GDM1 (cell line): ENCODE measurements at places on chromosomes 13 and 19.

GRCh38 chr19:13712767-13713201 is 51.5 kb upstream of the MRI1 start:
- DNase-seq, result no peak

DNA sequence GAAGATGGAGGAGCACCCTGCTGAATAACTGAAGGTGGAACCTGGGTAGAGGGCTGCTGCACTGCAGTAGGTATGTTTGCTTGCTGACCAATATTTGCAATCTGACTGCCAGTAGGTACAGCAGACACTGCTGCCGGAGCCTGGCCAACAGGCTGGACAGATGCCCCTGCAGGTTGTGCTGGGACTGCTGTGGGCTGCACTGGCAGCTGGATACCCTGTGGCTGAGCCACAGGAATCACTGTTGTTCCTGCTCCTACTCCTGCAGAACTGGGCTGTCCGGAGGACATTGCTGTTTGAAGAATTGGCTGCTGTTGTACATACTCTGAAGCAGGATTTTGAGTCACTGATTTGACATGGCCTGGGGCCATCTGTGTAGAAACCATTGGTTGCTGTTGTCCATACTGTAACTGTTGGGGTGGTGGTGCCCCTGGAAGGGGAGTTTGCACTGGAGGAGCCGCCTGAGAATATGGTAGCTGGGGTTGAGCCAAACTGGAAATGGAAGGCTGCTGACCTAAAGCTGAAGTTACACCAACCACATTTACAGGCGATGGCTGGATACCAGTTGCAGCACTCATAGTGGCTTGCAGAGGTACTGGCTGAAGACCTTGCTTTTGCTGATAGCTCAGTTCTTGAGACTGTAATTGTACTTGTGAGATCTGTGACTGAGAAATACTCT is 2.2 kb downstream of the TSC22D1 start:
- DNase-seq, result peak; percentile 37

DNA sequence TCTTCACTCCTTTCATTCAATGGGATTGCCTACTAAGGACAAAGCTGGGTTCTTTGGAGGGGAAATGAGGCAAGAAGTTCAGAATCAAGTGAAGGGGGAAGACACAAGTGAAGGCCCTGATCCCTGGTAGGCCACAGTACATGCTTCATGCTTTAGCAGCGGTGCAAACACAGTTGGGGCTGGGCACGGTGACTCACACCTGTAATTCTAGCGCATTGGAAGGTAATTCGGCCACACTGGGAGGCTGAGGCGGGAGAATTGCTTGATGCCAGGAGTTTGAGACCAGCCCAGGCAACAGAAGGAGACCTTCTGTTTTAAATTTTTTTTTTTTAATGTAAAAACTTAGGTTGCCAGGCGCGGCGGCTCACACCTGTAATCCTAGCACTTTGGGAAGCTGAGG is 23.4 kb upstream of the GATAD2A start:
- no peak for DNase-seq

- no peak for DNase-seq
Measured at GRCh38 chr19:7069904-7070226, 362 bp downstream of the ZNF557 start.

- DNase-seq, result no peak
Measured at GRCh38 chr19:18109733-18110608, 12.4 kb downstream of the MAST3 start.

DNA sequence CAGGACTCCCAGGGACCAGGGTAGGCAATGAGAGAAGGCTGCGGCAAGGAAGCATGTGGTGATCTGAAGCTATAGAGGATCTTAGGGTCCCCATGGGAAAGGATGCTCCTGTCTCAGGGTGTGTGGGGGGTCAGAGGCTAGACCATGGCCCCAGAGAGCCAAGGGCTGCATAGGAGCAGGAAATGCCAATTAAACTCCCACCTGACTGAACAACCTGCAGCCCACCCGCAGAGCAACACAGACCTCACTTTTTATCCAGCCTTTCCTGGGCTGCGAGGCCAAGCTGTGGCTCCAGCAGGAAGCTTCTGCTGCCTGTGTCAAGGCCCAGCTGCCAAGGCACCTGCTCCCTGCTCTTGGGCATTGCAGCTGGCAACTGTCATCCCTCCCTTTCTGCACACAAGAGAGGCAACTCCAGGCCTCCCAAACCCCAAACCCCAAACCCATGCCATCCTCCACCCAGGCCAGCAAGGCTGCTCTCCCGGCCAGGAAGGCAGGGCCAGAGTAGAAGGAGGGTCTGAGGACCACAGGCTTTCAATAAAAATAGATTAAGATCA is 290.1 kb downstream of the FOXO1 start:
- no peak for DNase-seq

GRCh38 chr13:45786293-45786920 is 65.1 kb downstream of the SIAH3 start:
- no peak for DNase-seq

DNA sequence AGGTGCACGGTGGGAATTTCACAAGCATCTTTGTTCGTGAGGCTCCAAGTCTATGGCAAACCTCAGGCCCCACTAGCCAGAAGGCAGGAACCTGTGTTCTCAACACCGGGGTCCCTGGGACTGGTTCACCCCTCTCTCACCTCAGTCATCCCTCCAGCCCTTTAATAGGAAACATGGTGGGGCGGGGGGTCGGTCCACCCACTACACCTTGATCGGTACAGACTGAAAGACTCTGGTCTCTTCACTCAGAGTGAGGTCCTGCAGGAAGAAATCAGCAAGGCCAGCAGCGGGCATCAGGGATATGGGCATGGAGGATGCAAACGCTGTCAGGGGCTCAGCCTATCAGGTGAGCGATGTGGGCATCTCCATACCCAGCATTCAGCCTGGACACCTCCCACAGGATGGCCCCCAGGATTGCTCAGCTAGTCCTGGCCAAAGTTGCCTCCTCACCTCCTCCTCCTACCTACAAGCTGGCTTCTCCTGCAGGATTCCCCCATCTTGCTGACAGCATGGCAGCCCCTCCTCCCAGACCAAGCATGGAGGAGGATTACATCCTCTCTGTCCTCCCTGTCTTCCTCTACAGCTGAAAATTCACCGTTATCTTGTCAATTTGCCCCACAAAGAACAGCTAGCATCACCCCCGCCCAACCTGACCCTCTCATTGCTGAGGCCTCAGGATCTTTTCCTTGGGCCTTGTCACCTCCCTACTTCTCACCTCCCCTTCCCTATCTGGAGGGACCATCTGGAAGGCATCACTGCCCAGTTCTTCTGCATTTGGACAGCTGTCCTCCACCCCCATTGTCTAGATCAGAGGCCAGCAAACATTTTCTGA is 37.3 kb upstream of the CD33 start:
- DNase-seq, result no peak

- DNase-seq, result no peak
Measured at GRCh38 chr13:22562116-22562515, 618.7 kb upstream of the SGCG start.

- DNase-seq, result no peak
Measured at GRCh38 chr19:55441692-55442321, 1.3 kb downstream of the SHISA7 start.

GRCh38 chr19:4547303-4548237 is 7.7 kb upstream of the LRG1 start:
- DNase-seq, result no peak

DNA sequence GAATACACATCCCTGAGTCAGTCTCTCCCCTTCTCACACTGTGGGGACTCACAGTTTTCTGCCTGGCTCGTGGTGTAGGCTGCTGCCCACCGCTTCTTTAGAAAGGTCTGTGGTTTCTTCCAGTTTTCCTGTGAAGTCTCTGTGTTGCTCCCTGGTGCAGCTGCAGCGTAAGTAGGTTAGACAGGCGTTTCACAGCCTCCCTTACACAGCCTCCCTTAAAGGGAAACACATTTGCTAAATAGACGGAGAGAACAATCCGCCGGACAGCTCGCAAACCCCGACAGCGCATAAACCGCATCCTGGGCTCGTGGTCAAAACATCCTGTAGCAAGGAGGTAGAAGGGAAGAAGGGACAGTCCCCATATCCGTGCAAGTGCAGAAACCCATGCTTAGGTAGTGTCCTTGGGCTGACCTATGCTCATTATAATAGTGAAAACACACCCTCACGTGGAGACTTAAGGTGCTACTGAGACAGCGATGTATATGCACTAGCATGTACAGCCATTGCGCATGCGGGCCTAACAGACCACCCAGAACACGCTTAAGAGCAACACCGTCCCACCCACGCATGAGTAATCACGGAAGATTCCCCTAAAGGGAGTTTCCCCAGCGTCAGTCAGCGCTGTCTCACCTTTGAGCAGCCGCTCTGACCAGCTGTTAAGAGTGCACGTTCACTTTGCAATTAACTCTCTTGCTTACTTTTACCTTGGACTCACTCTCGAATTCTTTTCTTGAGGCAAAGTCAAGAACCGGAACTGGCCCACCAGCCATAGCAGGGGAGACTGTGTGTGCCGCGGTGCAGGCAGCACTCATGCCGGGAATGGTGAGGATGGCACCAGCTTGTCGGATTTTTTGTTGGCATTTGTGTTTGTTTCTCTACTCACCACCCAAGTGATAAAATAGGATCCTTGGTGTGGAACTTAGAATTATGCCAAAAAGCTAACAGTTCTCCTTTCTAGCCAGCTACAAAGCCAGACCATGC is 16.6 kb downstream of the SIGLEC8 start:
- peak; percentile 80 for DNase-seq

- no peak for DNase-seq
Measured at GRCh38 chr13:21701460-21701859, 30.6 kb downstream of the FGF9 start.

GRCh38 chr19:57974434-57974833 is at the start of gene C19orf18:
C19orf18 (minus strand) TSS chr19:57974534; CDS start chr19:57974432, 102 bp downstream.
- DNase-seq, result no peak

DNA sequence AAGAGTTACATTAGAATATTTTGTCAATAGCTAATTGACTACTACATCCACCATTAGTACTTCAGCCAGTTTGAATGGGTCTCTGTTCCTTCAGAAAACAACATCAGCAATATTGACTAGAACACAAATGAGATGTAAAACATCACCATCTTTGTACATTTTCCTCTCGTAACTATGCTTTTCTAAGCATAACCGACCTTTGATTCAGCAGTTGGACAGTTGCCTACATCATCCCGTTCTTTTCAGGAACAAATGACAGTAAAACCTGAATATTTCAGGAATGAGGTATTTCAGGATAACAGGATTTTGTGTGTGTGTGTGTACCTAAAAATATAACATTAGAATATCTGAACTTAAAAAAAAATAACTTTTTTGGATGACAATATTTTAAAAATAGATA is 60.9 kb downstream of the STARD13 start:
- no peak for DNase-seq

- DNase-seq, result no peak
Measured at GRCh38 chr13:71772361-71772760, 94.6 kb downstream of the DACH1 start.

DNA sequence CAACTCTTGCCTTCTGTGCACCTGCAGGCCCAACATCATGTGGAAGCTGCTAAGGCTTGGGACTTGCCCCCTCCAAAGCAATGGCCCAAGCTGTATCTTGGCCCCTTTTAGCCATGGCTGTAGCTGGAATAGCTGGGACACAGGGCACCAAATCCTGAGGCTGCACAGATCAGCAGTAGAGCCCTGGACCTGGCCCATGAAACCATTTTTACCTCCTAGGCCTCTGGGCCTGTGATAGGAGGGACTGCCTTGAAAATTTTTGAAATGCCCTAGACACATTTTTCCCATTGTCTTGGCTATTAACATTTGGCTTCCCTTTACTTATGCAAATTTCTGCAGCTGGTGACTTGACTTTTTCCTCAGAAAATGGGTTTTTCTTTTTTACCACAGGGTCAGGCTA is 68.7 kb downstream of the ING1 start:
- DNase-seq, result no peak

DNA sequence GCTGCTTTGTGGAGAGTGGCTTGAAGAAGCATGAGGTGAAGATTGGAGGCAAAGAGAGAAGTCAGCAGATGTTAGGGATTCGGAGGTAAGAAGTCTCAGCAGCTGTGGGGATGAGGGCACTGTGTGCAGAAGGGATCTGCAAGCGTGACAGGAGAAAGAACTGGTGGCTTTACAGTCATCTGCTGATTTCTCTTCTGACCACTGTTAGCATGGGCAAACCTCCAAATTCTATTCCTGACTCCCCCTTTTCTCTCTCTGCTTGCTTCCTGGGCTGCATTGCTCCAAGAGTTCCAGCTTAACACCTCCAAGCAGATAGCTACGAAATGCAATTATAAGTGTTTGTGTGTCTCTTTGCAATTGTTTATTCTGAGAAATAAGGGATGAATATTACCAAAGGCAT is 159.6 kb downstream of the GGACT start:
- DNase-seq, result no peak

DNA sequence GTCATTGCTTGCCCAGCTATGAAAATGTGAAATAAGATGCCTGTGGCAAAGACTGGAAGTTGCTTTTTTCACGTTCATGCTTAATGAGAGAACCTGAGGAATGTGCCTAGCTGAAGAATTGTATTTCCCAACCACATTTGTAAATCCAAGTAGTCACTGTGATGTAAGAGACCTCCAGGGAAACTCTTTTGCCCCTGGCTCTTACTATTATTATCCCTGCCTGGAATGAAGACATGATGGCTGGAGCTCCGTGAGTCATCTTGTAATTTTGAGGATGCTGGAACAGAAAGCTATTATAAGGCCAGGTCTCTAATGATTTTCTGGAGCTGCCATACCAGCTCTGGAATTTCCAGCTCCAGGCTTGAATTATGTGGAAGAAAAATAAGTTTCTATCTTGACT is 894.3 kb downstream of the DIAPH3 start:
- no peak for DNase-seq

DNA sequence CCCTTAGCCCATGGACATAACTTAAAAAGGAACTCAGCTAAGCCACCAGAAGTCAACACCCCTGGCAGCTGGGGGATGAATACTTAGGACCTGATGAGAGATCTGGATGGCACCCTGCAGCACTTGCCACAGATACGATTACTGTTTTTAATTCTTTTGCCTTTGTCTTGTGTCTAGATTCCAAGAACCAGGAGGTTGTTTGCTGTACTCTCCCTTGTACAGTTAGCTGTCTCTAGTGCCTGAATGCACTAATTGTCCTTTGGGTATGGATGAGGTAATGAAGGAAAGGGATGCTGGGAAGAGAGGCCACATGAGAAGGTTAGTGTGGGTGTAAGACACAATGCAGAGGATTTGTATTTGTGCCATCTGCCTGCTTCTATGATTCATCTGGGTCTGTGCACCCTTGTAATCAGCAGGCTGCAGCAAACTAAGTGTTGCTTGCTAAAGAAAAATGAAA is 385.8 kb downstream of the KCNRG start:
- DNase-seq, result no peak

- DNase-seq, result no peak
Measured at GRCh38 chr13:97017322-97017721, 23.0 kb upstream of the OXGR1 start.
